ENCODE measurements at places on chromosomes 5 and 9. TPM values are rescaled to one million over a fixed set of nuclear protein-coding genes. Genes with fewer than 3 reads are reported as not detected.

GRCh38 chr9:84297162-84297821 is 43.3 kb downstream of the SLC28A3 start:
- no peak for DNase-seq

DNA sequence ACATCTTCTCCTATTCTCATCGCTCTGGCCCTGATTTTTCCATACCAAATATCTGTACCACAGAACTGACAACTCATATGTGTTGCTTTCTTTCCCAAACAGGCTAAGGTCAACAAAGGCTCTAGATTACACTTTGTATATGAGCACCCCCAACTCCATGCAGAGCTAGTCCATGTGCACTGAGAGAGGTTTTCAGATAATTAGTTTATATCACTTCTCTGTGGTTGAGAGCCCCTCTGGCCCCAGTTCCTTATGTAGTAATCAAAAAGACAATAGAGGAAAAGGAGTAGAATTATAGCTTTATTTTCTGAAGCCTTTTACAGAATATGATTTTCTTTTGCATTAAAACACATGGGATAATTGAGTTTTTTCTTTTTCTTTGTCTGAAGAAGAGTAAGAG is 120.0 kb downstream of the TRIO start:
- no peak for DNase-seq

- no peak for DNase-seq
Measured at GRCh38 chr5:178382754-178383164, 150.2 kb upstream of the PHYKPL start.

DNA sequence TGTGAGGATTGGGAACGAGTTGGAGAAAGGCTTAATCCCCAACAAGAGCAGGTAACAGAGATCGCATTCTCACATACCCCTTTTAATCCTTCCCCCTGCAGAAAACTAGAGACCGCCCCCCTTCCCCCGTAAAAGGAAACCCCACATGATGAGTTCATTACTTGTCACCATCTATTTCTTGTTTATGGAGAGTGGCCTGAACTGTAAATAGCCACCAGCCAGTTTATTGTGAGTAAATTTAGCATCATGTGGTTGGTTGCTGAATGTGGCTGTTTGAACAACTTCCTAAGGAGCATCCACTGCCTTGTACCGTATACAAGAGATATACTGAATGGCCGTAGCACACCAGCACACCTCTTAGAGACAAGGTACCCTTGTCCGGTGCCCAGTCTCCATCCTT is 62.1 kb downstream of the TJP2 start:
- DNase-seq: no peak

DNA sequence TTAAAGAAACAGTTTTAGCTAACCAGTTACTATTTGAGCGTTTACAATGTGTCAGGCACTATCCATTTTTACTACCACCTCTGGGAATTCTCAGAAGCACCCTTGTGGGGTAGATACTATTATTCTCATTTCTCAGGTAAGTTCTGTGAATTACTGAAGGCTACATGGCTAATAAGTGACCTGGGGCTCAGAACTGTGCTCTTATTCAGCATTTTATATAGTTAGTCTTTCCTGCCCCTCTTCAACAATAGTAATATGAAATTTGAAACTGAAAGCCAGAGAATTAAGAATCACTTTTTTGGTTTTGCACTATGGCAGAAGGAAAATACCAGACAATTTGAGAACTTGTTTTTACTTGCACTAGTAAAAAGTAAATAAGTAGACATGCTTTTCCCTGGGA is 11.8 kb downstream of the ELL2 start:
- no peak for DNase-seq

DNA sequence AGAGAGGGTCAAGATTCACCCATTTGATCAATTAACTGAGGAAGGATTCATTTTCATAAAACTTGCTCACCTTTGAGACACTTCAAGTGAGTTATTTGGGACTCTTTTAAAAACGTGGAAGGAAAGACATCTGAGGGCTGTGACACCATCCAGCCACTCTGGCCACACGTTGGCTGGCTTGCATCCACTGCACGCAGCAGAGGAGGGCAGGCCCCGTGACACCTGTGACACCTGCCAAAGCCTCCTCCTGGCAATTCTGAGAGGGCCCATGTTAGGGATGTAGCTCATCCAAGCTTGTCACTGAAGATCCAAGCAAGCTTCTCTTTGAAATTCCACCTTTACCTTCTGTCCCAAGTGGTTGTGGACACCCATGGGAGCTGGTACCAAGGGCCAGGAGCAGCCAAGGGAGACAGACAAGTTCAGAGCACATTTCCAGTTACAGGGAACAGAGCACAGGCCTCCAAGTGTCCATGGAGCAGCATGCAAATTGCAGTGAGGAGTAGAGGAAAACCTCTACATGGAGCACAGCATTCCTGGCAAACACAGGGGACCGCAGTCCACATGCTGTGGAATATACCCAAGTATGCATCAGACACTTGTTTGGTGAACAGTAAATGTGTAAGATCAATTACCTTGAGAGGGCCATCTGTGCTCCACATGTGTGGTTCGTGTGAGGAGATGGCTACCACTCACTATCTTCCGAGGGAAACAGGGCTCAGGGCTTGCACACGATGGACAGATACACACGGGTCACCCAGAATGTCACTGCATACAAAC is 4.8 kb downstream of the PRSS3 start:
- DNase-seq: no peak

DNA sequence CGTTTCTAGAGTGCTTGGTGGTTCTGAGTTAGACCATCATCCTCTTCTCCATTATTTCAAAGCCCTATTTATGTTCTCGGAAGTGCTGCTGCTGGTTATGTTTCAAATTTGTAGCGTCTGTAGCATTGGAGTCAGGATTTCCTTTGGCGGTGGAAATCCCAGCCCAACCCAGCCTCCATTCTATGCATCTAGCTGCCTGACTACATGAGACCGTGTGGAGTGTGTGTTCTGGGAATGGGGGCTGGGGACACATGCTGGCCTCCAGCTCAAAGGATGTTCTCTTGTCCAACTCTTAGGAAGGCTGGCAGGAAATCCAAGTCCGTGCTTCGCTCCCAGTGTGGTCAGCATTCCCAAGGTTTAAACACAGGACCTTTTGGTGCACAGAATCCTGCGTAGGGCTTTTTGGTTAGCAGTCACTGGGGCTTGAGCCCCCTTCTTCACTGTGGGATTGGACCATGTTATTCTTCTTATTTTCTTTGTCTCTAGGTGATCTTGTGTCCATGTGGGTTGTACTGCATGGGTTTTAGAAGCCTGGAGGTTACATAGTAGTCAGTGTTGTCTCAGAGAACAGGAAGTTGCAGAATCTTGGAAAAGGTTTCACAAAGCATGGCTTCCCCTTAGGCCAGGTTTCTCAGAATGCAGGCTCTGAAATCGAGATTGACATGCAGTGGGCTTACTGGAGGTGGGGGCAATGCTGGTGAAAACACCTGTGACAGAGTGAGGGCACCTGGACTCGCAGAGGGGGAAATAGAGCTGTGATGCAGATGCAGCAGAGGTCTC is 132.2 kb downstream of the ARHGAP26 start:
- DNase-seq: no peak

GRCh38 chr5:21143686-21144085 is 1155.7 kb upstream of the CDH18 start:
- DNase-seq: no peak

DNA sequence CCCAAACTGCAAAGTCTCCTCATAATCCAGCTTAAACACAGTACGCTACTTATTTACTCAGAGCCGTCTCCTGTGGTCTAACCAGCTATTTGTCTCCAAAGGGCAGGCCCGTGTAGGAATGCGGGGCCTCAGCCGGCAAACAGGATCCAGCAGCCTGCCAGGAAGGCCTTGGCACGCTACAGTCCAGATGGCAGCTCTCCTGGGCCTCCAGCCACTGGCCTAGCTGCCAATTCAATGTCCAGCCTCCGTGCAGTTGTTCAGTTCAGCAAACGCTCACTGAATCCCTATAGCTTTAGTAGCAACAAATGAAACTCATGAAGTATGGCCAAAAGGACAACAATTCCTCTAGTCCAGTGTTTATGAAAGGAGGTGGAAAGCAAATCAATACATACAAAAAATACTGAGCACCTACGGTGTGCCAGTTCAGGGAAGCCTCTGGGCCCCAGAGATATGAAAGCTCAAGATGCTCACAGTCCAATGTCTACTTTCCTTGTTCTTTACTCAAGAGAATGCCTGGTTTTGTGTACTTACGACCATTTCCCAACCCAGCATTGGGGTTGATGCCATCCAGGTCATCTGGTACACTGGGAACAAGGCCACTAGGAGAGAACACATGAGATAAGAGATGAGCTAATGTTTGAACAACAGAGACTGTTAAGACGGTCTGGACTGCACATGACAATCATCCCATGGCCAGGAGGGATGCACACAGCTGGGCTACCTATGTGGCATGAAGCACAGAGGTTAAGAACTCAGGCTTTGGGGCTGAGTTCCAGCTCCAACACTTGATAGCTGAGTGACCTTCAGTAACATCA is 8.3 kb downstream of the CDK5RAP2 start:
- no peak for DNase-seq

- no peak for DNase-seq
Measured at GRCh38 chr9:34124926-34125325, 1.6 kb downstream of the DCAF12 start.

DNA sequence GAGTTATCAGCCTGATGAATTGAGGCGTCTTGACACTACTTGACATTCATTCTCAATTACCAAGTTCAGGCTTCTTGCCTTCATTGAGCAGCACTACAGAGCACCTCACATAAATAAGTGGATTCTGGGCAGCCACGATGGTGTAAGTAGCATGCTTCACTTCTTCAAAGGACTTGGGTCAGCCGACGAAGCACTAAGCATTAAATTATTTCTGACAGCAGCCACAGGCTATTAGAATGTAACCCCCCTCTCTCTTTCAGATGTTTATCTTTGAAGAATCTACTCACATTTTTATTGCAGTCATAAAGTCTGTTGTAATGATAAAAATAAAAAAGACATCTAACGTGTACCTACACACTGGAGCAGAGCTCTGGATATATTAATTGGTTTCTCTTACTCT is 45.9 kb upstream of the VPS13A start:
- DNase-seq: no peak

DNA sequence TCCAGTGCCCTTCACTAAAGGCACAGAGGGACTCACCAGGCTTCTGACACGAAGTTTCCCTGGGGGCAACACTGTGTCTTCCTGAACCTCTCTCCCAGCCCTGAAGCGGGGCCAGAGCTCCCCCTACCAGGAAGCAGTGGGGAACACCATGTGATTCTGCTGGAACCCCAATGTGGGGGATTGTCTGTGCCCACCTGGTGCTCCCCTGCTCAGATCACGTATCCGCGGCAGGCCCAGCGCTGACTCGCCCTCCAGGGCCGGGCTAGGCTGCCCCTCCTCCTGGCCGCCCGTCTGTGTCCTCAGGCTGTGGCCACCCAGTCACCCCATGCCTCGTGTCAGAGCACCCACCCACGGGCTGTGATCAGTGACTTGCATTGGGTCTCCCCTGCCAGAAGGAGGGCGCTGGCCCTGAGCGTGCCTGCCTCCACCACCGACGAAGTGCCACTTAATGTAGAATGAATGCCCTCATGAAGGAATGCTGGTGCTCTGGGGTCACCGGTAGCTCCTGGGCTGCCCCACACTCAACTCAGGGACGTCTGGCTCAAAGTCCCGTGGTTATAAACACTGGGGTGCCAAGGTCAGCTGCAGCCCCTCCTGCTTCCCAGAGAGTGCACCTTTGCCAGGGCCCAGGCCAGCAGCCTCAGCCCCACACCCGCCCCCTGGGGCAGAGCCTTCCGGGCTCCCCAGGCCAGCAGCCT is 22.1 kb downstream of the SARDH start:
- no peak for DNase-seq

- no peak for DNase-seq
Measured at GRCh38 chr5:160054047-160054446, 45.1 kb downstream of the TTC1 start.

DNA sequence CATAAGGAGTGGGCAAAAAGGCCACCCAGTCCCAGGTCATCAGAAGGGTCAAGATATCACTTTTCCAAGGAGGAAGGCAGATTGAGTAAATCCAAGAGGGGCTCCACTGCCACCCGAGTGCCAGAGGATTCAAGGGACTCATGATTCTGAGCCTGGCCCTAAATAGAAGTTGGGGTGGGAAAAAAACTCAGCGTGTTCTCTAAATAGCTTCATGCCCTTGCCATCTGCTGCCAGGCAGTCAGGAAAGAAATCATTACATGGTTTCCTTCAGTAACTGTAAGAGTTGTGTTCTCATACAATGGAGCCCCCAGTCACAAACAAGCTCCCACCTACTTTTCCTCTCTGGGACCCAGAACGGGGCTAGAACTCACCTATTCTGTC is 37.2 kb downstream of the SAR1B start:
- no peak for DNase-seq

- DNase-seq: no peak
Measured at GRCh38 chr5:115241881-115242642, 20.6 kb downstream of the PGGT1B start.

DNA sequence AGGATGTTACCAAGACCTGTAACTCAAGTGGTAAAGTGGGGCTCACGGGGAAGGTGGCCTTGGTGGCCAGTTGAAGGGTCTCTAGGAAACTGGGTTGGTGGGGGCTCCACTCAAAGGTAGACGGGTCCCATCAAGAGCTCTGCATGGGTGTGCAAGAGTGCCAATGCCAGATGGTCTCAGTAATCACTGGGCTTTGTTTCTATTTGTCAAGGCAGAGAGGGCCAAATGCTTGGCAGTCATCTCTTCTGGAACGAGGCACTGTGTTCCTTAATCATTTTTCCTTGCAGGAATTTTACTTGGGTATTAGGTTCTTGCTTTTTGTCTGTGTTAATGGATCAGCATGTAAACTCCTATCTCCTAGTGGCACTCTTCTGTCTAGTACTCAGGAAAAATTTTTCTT is 220.8 kb downstream of the DIRAS2 start:
- no peak for DNase-seq

GRCh38 chr9:87588339-87588738 is 90.7 kb downstream of the DAPK1 start:
- DNase-seq: no peak

GRCh38 chr9:128765499-128765898 is 6.2 kb downstream of the ZER1 start:
- no peak for DNase-seq

The RPP25L gene
- total RNA-seq: 33.7 TPM

The PTGS1 gene
- total RNA-seq: 0.71 TPM

The GPR151 gene
- total RNA-seq: not detected

The SEMA4D gene
- total RNA-seq: 317 TPM

The ABHD17B gene
- 17.4 TPM for total RNA-seq

The IL31RA gene
- total RNA-seq: not detected

The MSMP gene
- total RNA-seq: 0.41 TPM

The SH3PXD2B gene
- total RNA-seq: 0.11 TPM

The GFI1B gene
- total RNA-seq: not detected

The CDKN2A gene
- 5.8 TPM for total RNA-seq

The FBP2 gene
- total RNA-seq: not detected

The NPR3 gene
- not detected for total RNA-seq

Measured in activated T-helper 2 cell treated with anti-CD3 and anti-CD28 coated beads, Interferon-gamma antibody, Interleukin-2, Interleukin-4, amounts not matched to agents 10 μg/mL and 5 μg/mL and 100 μg/mL, durations not matched to agents 14 hours and 24 hours and 36 hours (primary cell).